ENCODE measurements at places on chromosomes 6 and 20.

GRCh38 chr6:157538698-157539097 lies 157.7 kb downstream of the ZDHHC14 start:
- DNase-seq: no peak

GRCh38 chr20:58174708-58175280 lies 53.7 kb downstream of the ANKRD60 start:
- DNase-seq: no peak

DNA sequence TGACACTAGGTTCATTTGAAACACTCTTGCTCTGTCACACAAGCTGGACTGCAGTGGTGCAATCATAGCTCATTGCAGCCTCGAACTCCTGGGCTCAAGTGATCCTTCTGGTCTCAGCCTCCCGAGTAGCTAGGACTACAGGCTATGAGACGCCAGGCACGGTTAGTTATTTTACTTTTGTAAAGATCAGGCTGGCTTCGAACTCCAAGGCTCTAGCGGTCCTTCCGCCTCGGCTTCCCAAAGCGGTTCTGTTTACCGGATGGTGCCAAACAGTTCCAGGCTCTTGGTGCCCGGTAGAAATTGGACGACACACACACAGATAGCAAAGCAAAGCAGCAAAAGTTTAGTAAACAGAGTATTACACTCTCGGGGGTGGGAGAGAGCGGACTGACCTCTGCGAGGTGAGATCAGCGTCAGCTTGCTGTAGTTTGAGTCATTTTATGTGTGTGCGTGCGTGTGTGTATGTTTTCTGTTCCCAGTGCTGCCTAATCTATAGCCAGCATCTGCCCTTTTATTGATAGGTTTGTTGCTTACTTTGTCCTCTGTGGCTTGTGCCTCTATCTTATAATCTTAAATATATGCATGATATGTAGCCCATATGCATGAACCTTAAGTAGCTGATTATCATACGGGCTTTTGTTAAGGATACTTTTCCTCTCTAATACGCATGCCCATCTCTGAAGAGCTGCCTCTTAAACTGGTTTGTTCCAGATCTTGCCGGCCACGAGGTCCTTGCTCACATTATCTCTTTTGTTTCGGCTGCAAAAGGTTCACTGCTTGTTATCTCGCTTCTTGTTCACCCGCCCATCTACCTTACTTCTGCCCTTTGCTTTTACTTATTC lies 75.2 kb downstream of the OR2B2 start:
- peak; percentile 49 for DNase-seq

- DNase-seq: no peak
Observed at GRCh38 chr6:20658516-20658915, 124.3 kb downstream of the CDKAL1 start.

DNA sequence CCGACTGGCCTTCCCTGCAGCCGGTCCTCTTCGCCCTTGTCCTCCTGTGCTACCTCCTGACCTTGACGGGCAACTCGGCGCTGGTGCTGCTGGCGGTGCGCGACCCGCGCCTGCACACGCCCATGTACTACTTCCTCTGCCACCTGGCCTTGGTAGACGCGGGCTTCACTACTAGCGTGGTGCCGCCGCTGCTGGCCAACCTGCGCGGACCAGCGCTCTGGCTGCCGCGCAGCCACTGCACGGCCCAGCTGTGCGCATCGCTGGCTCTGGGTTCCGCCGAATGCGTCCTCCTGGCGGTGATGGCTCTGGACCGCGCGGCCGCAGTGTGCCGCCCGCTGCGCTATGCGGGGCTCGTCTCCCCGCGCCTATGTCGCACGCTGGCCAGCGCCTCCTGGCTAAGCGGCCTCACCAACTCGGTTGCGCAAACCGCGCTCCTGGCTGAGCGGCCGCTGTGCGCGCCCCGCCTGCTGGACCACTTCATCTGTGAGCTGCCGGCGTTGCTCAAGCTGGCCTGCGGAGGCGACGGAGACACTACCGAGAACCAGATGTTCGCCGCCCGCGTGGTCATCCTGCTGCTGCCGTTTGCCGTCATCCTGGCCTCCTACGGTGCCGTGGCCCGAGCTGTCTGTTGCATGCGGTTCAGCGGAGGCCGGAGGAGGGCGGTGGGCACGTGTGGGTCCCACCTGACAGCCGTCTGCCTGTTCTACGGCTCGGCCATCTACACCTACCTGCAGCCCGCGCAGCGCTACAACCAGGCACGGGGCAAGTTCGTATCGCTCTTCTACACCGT lies 6.1 kb downstream of the UBD start:
- DNase-seq: no peak

GRCh38 chr6:117417851-117418250 lies 7.9 kb downstream of the ROS1 start:
- no peak for DNase-seq

GRCh38 chr6:127496471-127496870 lies 22.7 kb downstream of the MTCL3 start:
- no peak for DNase-seq

GRCh38 chr6:113927001-113927400 lies 43.9 kb downstream of the HDAC2 start:
- no peak for DNase-seq

DNA sequence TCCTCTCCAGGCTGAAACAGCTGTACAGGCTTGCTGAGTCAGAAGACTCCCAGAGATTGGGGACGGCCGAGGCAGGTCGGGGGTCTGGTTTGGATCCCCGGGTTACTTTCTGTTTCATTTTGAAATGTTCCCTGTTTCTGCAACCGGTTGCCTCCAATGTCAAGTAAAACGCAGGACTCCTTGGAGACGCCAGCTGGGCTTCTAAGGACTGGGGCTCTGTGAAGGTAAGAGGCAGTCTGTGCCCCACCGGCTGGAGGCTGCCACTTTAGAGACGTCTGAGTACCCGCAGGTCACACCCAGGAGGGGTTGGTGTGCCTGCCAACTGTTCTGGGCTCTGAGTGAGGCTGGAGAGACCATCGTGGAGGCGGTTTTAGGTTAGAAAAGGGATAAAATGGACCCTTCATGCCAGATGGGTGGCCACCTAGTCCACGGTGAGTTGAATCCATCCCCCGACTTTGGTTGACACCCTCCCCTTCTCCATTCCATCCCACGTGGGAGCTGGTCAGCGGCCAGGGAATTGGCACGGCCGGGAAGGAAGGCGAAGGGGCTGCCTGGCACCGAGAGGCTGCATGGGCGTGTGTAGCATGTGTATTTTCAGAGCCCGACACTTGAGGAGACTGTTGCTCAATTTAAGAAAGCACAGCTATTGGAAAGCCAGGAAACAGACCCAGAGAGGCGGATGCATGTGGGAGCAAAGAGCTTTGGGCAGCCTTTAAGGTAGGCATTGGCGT lies 240.9 kb downstream of the PHACTR1 start:
- DNase-seq: no peak

- peak; percentile 21 for DNase-seq
Observed at GRCh38 chr20:60262967-60263603, 304.9 kb downstream of the CDH26 start.

- no peak for DNase-seq
Observed at GRCh38 chr20:54170963-54171362, 2.8 kb downstream of the CYP24A1 start.

DNA sequence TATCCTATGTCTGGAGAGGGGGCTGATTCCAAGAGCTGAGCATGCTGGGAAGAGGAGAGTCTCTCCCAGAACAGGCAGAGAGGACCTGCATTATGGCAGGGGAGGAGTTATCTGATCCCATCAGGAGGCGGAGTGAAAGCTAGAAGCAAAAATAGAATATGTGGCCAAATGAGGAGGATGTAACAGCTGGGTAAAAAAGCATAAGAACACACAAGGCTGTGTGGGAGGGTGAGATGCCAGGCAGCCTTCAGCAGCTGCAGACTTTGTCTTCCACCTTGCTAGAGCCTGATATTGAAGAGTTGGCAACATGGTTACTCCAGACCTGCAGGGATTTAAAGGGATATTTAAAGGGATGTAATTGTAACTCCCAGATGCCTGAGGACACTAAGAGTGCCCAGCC lies 167.1 kb downstream of the PTPRT start:
- no peak for DNase-seq

DNA sequence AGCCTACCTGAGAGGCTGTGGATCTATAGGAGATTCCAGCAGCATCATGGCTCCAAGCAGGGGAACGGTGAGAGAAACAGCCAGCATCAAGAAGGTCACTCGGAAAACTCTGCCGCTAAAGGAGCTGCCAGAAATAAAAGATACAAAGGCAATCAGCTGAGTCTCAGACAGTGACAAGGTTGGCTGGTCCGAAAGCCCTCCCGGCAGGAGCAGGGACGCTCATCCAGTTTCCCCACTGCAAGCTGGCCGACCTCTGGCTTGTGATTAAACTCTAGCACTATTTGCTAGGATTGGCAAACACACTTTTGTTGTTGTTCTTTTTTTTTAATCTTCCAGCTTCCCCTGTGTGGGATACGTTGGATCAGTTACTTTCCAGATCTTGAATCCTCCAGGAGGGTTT lies 8.7 kb downstream of the APMAP start:
- DNase-seq: no peak

DNA sequence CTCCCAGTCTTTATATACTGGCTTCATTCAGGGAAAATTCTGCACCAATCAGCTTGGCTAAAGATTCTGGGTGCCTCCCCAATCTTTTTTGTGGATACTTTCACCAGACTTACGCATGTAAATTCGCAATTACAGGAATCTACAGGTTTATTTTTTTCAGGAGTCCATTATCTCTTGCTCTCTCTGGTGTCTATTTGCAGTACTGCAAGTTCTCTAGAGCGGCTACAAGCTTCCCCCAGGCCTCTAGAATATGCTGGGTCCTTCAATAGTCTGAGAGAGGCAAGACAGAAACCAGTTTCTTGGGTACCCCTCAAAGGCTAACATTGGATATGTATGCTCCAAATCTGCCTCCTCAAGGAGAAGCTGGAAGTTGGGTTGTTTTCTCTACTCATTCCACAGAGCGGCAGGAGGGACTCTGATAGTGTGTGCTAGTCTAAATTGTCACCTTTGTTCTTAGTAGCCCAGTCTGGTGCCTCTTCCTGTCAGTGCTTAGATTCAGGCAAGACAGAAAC lies 58.5 kb downstream of the SUN5 start:
- no peak for DNase-seq

DNA sequence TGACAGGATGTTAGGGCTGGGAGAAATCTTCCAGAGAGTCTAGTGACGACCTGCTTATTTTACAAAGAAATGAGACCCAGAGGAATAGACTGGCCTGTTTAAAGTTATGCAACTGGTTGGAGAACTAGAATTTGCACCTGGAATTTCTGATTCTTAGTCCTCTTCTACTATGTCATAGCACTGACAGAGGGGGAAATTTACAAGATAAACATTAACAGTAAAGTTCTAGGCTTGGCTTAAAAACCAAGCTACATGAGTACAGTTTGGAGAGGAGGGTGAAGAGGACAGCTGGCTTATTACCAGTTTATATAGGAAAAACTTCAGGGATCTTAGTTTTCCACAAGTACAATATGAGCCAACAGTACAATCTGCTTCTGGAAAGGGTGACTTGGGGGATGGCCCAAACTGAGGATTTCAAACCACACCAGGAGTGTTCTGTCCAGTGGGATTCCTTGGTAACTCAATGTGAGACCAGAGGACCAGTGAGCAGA lies 269.6 kb downstream of the CD109 start:
- DNase-seq: no peak

- peak; percentile 56 for DNase-seq
Observed at GRCh38 chr6:152309648-152310047, 327.5 kb downstream of the SYNE1 start.

DNA sequence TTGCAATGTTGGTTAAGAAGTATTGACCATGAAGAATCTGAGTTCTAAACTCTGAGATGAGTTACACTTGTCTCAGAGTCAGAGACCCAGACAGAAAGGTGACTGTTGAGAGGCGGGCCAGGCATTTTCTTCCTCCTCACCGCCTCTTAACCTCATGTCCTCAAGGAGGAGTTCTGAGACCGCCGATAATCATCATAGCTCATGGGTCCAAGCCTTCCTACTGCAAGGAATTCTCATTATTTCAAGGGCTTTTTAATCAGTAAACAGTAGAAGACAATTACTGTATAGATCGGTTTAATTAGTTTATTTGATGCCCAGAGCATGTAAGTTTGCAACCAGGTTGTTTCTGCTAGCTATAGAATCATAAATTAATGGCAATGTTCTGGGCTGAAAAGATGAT lies 382.4 kb upstream of the MMS22L start:
- DNase-seq: no peak

GRCh38 chr6:18893540-18894269 lies 506.6 kb downstream of the RNF144B start:
- no peak for DNase-seq

DNA sequence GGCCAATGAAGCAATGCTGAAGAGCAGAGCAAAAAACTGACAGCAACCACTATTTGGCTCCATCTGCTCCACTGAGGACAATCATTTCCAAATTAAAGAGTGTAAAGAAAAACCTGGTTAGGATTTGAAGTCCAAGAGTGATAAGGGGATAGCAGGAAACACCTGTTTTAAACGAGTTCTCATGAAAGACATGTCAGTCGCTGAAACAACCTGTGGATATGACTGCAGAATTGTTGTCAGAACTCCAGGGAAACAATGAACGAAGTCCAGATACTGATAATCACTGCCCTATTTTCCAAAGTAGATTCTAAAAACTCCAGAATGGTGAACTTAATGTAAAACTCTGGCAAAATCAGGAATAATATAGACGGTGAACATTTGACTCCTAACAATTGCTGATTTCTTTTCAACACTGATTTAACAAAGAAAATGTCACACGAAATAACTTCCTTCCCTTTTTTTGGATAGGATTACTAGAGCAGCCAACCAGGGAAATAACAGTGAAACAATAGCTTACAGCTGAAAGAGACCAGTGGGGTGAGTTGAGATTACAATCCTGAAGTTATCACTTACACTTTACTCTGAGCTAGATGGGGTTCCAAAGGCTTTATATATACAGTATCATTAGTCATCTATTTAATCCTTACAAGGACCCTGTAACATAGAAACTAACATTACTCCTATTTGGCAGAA lies 83.7 kb downstream of the ELOVL5 start:
- DNase-seq: no peak

DNA sequence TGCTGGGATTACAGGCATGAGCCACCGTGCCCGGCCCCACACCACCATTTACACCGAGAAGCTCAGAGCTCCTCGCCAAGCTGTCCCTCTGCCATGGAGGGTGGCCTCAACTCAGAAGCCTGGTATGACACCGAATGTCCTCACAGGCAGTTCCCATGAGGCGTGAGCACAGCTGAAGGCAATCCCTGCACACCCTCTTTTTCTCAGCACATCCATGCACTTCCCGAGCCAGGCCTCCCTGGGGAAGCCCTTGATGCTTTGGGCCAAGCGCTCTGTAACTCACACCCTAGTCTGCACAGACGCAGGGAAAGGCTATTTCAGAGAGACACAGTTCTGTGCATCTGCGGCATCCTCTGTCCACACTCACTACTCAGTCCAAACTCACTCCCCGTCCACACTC lies 18.4 kb downstream of the THBS2 start:
- no peak for DNase-seq

DNA sequence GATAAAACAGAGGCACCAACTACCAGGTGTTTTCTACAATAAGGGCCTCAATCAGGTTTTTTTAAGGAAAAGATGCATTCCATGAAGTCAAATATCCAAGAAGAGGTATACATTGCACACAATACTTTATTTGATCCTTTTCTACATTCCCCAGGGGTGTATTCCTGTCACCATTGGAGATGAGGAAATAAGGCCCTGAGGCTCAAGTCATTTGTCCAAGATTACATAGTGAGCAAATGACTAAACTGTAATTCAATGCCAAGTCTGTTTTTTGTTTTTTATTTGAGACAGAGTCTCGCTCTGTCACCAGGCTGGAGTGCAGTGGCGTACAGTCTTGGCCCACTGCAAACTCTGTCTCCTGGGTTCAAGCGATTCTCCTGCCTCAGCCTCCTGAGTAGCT lies 69.2 kb upstream of the CDYL start:
- DNase-seq: no peak

GRCh38 chr6:155274106-155274505 lies 10.3 kb downstream of the CLDN20 start:
- DNase-seq: no peak
